ENCODE measurements at places on chromosomes 5 and 9.

GRCh38 chr5:75072061-75072460 lies 19.7 kb upstream of the GCNT4 start:
- no peak for DNase-seq

DNA sequence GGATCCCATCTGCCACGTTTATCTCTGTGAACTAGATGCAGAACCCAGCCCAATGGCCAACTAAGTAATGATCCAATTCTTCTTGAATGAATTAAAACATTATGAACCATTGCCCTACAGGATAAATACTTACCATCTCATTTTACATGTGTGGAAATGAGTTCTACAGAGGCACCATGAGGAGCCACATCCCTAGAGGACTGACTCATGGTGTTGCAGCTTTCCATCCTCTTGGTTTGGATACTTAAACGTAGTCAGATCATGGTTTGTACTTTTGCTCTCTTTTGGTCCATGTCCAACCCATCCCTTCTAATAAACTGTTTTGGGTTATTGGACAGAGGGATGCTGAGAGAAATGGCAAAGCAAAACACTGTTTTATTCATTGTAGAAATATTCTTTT lies 484.8 kb downstream of the EBF1 start:
- no peak for DNase-seq

- DNase-seq = no peak
These were observed 3.1 kb downstream of the EGR1 start for GRCh38 chr5:138468133-138468965.

DNA sequence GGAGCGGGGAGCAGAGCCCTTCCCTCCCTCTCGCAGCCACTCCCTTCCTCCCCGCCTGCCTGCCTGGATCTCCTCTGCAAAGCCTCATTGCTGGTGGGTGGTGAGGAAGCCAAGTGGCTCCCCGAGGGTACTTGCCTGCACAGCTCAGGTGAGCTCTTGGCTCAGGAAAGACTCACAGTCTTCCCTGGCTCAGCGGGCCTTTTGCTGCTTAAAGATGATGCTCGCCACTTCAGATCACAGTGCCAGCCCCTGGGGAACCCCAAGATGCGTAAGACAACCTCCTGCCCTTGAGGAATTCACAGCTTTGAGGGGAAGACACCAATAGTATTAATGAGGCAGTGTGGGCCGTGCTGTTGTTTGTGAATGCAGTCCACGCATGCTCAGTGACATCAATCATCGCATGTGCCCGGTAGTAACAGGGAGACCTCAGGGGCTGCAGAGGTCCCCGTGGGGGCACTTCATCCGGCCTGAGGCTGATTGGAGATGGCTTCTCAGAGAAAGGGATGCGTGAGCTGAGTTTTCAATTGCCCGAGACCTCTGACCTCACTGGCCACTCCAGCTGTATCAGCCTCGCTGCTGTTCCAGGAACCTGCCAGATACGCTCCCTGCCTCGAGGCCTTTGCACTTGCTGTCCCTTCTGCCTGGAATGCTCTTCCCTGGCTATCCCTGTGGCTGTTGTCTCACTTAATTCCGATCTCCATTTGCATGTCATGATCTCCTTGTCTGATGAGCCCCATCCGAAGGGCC lies 36.8 kb downstream of the ERGIC1 start:
- DNase-seq = no peak

DNA sequence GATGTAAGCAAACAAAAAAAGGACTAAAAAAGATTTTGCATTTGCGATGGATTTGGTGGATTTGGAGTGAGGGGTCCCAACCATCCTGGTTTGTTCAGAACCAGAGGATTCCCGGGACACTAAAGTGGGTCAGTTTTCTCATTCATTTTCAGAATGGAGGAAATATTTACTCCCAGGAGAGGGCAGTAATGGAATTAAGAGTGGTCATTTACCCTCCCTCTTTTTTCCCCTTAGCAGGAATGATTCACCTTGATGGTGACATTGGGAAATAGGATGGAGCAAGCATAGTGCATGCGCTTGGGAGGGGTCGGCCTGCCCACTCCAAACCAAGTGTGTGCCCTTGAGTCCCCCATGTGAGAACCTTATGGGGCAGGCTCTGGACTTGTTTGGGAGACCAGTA lies 164.2 kb upstream of the PUM3 start:
- DNase-seq = no peak

DNA sequence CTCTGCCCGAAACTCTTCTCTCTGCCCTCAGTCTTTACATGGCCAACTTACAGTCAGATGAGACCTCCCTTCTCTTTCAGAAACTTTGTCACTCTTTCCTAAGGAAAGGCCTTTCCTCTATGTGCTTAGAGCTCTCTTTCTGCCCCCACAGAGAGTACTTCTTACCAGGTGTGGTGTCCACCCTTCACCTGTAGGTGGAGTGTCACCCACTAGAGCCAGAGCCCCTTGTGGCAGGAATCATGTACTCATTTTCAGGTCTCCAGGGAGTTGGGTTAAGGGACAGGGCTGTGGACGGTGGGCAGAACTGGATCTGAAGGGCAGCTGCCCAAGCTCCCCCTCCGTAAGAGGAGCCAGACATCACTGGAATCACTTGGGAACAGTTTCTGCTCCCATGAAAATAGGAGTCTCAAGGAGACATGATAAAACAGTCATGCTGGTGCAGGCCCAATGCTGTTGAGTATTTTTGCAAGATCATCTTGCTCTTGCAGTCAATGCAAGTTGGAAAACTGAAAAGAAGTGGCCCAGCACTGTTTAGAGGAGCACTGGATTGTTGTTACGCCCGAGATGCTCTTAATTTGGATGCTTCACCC lies 436.7 kb downstream of the ZSWIM6 start:
- DNase-seq = peak; percentile 43

DNA sequence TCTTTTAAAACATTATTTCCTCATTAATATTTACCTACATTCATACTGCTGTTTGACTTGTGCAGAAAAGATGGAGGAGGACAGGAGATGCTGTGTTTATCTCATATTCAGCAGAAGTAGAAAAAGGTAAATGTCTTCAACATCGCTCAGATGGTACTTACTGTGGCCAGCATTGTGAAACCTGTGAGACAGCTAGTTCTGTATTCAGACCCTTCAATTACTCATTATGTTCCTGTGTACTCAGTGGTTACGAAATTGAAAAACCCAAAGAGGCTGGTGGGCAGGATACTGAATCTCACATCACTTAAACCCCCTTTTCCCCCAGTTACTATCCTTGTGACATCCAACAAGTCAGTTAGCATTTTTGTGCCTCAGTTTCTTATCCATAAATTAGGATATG lies 216.0 kb downstream of the KDM4C start:
- DNase-seq = no peak

DNA sequence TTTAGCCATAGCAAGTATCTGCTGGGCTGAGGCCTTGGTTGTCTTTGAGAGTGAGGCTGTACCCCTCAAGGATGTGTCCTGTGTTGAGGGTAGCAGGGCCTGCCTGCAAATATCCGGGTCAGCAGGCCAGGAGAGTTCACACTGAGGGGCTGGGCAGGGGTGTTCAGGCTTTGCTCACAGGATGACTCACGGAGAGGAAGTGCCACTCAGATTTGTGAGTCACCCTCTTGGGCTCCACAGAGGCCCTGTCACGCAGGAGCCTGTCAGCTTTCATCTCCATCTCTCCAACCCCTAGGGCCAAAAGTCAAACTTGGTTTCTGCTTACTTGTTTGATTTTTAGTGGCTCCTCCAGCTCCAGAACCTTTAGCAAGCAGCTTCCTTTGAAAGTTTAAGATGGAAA lies 211.5 kb downstream of the SEC61B start:
- DNase-seq = no peak

DNA sequence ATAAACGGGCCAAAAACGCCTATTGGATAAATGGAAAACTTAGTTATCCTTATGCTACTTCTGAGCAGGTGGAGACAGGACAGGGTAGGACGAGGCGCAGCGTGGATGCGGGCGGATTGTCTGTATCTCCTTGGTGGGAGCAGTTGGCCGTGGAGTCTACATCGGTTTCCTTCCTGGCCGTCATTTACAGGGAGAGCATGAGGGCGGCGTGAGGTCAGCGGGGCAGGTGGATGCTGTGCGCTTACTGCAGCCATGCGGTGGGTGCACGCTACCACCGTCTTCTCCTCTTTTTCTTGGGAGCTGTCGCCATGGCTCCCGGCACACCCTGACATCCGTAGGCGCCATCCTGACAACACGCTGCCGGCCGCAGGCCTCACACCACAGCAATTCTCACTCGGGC lies 121.3 kb downstream of the ADAMTS2 start:
- no peak for DNase-seq

DNA sequence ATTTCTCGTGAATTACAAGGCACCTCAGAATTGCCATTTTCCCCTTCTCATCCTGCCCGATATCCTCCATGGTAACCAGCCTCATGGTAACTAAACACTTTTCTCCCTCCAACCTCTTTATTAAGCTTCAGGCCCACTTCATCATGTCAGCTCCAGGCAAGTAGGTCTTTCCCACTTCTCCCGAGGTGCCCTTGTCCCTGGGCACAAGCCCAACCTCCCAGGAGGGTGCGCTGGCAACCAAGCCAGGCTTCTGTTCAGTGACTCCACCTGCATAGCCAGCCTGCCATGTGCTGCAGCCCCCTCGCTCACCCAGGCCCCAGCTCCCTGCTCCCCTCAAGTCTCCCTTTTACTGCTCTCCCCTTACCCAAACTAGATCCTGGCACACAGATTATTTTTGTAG lies 47.4 kb upstream of the AFAP1L1 start:
- no peak for DNase-seq

GRCh38 chr5:11496137-11496719 lies 408.0 kb downstream of the CTNND2 start:
- no peak for DNase-seq

- DNase-seq = no peak
These were observed 99.7 kb downstream of the GOLPH3 start for GRCh38 chr5:32074401-32074800.

GRCh38 chr9:32581512-32582143 lies 8.7 kb upstream of the NDUFB6 start:
- no peak for DNase-seq

GRCh38 chr9:114281473-114282103 lies 41.3 kb upstream of the ORM1 start:
- DNase-seq = no peak

- no peak for DNase-seq
These were observed 3.3 kb downstream of the NR6A1 start for GRCh38 chr9:124767821-124768220.

GRCh38 chr5:137372773-137373160 lies 126.4 kb downstream of the SPOCK1 start:
- no peak for DNase-seq

DNA sequence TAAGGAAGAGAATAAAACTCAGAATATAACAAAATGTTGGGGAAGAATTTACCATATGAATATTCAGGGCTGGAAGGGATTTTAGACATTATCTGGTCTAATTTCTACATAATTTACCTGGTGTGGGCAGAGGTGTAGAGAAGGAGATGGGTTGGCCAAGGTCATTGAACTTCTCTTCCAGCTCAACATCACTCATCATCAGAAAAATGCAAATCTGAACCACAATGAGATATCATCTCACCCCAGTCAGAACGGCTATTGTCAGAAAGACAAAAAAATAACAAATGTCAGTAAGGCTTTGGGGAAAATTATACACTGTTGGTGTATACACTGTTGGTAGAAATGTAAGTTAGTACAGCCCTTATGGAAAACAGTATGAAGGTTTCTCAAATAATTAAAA lies 121.7 kb downstream of the PTTG1 start:
- DNase-seq = no peak

DNA sequence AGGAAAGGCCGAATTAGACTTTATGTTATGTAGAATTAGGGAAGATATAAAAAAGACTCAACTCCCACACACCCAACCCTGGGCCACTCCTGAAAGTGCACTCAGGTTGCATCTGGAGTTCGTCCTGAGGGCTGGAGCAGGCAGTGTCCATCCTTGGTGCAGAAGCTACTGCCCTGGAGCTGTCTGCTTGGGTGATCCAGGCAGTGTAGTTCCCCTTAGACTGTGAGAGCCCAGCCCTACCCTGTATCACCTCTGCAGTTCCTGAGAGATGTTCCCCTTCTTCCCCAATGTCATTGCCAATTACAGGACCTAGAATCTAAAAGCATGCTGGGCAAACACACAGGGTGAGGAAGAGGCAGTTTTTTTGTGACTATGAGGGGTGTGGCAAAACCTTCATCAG lies 368.3 kb upstream of the ST8SIA4 start:
- no peak for DNase-seq

DNA sequence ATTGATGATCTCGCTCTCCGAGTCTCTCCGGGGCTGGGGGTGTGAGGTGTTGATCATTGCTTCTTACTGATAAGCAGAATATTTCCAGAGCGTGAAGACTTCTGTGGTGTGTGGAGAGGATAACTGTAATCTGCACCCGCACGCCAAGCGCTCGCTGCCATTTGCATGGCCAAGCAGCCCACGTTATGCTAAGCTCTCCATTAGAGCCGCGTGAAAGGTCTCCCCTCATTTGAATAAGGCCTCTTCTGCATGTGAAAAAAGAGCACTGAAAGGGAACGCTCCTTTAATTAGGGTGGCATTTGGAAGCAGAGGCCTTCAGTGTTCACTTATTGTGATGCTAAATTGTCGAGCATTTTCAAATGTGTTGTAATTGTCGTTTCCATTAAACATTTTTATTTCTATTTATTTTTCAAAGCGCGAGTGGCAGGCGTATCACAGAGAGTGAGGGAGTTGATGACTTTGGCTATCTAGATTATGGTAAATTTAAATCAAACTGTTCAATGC lies 163.6 kb upstream of the IRX2 start:
- DNase-seq = no peak

Measured in HuH-7.5 (cell line).